GM12878 (cell line): ENCODE measurements at places on chromosomes 5 and 9.

- DNase-seq = no peak
Observed at GRCh38 chr9:133333566-133333965, 2.4 kb downstream of the SURF6 start.

- DNase-seq = no peak
Observed at GRCh38 chr9:110065532-110065931, 142.4 kb downstream of the C9orf152 start.

- DNase-seq = no peak
Observed at GRCh38 chr9:83701769-83702168, 6.0 kb downstream of the UBQLN1 start.

DNA sequence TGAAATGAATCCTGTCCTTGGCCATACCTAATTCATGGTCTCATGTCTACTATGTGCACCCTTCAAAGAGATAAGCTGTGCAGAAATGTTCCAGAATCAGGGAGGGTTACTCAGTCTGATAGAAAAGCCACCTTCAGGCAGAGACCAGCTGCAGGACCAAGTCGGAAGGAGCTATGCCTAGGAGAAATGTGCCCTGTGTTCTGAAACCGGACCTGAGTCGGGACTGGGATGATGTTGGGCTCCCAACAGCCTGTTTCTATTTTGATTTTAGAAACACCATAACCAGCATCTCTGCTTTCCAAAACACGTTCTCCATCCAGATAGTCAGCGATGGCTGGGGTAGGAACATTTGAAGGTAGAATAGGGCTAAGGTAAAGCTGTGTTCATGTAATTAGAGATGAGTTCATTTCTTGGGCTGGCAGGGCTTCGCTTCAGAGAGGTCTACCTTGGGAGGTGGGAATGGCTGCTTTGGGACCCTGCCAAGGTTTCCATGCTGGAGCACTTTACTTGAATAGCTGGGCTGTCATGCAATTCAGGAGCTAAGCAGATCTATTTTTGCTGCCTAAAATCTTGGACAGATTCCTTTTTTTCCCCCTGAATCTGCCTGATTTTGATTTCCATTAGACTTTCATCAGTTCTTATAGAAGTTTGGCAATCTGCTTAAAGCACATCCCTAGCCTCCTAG is 2.8 kb downstream of the ADCY2 start:
- no peak for DNase-seq

GRCh38 chr9:38316166-38316780 is 76.2 kb upstream of the ALDH1B1 start:
- DNase-seq = no peak

DNA sequence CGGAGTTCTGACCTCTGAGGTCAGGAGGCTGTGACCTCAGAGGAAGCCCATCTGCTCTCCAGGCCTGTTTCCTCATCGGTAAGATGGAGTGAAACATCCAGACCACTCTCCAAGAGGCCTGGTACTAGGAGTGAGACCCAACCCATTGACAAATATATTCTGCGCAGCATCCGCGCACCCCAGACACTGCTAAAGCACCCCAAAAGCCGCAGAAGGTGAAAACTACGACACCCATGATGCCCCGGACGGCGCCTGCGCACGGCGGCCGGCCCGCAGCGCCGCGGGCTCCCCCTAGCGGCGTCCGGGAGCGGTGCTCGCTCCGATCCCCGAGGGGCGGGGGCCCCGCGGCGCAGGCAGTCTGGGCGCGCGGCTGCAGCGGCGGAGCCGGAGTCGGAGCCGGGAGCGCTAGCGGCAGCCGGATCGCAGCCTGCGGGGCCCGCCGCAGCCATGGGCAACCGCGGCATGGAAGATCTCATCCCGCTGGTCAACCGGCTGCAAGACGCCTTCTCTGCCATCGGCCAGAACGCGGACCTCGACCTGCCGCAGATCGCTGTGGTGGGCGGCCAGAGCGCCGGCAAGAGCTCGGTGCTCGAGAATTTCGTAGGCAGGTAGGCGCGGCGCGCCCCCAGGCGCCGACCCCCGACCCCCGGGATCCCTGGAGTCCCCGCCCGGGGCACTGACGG is at the start of gene DNM1:
DNM1 (plus strand) TSS at position 356 of the 683 bp plus-strand sequence; CDS start at position 448, 92 bp downstream.
- DNase-seq = no peak

- DNase-seq = no peak
Observed at GRCh38 chr5:112434641-112435040, 15.6 kb upstream of the EPB41L4A start.

GRCh38 chr5:11047030-11047429 is 286.0 kb upstream of the DAP start:
- no peak for DNase-seq

DNA sequence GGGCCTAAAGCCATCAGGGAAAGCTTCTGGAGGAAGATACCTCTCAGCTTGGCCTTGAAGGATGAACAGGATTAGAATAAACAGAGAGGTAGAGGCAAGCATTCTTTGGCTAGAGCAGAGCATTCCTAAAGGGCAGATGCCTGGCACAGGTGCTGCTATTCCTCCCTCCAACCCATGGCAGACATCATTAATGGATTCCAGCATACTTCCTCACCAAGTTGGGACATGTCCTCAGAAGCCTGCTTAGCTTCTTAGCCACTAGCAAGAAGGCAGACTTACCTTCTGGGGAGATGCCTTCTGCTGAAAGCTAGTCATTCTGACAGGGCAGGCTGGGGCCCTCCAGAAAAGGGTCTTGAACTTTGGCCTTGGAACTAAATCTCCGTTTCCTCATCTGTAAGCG is 122.0 kb downstream of the RGS3 start:
- DNase-seq = no peak

- no peak for DNase-seq
Observed at GRCh38 chr9:114220061-114220541, 64.8 kb downstream of the COL27A1 start.

DNA sequence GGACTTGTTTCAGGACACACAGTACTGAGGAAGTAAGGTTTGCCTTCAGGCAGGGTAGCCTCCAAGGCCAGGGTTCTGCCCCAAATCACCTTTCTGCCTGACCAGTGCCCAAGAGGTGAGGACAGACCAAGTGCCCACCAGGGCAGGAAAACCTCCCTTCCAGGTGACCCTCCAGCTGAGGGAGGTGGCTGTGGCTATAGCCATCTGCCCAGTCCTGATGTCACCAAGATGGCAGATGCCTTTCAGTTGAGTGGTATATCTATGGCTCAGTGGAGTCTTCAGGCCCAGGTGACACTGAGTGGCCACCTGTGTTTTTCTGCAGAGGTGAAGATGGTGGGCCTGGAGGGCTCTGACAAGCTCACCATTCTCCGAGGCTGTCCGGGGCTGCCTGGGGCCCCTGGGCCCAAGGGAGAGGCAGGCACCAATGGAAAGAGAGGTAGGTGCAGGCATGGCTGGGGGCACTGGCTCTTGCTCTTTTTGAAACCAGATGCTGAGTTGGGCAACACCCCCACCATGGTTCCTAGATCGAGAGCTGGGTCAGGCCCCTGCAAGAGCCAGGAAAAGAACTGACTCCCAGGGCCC is 1.7 kb downstream of the FCN2 start:
- no peak for DNase-seq

DNA sequence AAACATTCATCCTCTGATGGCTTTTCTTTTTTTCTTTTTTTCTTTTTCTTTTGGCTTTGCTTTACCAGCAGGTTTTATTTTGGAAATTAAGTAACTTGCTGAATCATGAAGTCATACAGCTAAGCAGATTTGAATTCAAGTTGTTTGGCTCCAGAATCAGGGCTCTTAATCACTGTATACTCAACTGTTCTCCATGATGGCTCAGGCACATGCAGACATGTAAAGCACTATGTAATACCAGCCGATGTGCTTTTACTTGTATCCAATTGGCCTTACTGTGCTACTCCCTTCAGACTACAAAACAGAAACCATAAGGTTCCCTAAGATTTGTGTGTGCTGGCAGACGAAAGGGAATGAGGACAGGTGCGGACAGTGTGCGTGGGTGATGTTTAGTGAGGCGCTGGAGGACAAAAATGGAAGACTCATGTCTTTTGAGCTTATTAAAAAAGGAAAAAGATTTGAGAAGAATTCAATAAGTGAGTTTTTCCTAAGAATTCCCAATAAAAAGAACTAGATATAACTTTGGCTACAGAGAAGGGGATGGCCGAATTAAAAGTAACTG is 44.7 kb upstream of the OTP start:
- DNase-seq = no peak

DNA sequence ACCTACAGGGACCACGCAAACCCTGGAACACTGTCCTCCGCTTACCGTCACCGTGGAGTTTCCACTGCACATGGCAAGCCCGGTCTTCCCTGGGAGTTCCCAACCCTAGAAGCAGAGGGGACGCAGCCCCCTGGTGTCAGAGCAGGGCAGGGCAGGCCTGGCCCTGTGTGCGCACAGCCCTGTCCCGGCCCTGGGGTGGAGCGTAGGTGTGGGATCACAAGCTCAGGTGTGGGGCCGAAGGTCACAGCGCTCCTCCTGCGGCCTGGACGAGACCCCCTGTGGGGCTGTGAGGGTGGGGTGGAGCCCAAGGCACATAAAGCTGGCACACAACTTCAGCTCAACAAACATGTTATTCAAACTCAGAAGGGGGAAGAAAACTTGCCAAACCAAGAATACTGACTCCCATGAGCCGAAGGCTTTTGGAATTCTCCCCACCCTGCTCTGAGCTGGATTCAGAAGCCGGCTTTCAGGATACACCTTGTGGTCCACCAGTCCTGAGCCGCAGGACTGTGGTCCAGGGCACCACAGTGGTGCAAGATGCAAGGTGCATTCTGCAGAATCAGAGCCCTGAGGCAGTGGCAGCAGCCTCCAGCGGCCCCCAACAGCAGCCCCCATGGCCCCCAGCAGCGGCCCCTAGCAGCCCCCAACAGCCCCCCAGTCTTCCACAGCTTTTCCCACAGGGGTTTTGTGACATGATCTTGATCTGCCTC is 11.8 kb upstream of the EXOC3 start:
- no peak for DNase-seq

- DNase-seq = no peak
Observed at GRCh38 chr5:83911367-83911919, 190.8 kb upstream of the HAPLN1 start.

GRCh38 chr5:134975078-134975715 is 7.5 kb downstream of the CATSPER3 start:
- DNase-seq = no peak

GRCh38 chr9:92739346-92739970 is 25.2 kb downstream of the BICD2 start:
- no peak for DNase-seq

GRCh38 chr5:68884883-68885282 is 208.9 kb upstream of the SLC30A5 start:
- no peak for DNase-seq

- DNase-seq = no peak
Observed at GRCh38 chr5:113000466-113000865, 23.9 kb downstream of the DCP2 start.

DNA sequence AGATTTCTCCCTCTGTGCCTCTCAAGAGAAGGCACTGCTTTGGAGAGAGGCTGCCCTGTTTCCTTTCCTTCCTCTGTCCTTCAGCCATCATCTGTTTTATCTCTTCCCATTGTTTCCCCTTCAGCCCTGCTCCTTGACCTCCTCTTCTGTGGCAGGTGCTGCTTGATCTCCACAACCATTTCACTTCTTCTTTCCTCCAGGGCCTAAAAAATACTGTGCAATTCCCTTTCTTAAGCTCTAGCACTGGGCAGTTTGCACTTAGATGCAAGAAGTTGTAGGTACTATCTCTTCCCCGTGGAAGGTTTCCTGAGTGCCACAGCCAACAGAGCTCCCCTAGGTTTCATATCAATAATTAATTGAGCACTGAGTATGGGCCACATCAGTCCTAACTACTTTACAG is 8.8 kb upstream of the ADRB2 start:
- no peak for DNase-seq

DNA sequence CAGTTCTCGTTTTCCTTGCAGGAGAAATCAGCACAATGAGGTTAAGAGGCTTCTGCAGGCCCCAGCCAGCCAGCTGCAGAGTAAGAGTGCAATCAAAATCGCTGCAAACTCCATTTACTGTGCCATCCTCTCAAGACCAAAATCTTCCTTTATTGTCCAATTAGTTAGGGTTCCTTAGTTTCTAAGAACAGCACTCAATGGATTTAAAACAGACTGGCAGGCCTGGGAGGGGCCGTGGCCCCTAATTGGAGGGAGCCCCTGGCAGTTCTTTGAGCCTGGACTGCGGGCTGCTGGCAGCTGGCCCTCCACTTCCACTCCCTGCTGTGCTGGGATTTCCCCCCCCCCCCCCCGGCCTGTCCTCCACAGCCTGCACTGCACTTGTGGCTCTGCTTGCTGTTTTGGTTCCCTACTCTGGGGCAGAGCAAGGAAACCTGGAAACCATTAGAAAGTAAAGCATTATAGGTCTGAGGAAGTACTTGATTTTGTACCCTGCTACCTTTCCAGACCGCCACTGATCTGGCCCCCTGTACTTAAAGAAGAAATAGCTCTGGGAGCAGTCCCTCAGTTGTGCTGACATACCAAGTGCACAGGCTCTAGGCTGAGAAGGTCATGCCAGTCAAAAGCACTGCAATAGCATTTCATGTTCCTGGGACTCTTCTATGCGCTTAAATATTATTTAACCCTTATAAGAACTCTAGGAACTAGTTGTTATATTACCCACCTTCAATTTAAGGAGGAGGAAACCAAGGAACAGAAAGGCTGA is 129.0 kb downstream of the APBA1 start:
- DNase-seq = no peak

DNA sequence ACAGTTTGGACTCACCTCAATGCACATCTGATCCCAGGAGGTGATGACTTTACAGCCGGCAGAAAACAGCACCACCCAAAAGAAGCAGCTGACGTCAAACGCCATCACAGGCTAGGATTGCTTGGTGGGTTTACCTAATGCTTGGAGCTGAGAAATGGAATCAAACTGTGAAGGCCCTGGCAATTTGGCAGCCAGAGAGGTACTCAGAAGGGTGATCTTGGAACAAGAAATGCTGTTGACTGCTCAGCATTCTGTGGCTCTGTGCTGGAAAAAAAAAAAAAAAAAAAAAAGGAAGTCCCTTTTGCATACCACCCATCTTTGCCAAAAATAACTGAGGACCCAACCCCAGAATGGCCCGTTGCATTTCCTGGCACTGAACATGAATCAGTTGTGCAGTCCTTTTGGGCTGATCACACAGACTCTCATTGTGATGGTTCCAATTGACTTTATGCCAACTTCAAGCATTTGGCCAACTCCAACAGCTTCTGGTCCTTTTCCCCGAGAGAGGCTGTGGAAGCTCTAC is at the start of gene CD180:
CD180 (minus strand) TSS at position 263 of the 523 bp plus-strand sequence; CDS start at position 105, 158 bp downstream.
- no peak for DNase-seq

DNA sequence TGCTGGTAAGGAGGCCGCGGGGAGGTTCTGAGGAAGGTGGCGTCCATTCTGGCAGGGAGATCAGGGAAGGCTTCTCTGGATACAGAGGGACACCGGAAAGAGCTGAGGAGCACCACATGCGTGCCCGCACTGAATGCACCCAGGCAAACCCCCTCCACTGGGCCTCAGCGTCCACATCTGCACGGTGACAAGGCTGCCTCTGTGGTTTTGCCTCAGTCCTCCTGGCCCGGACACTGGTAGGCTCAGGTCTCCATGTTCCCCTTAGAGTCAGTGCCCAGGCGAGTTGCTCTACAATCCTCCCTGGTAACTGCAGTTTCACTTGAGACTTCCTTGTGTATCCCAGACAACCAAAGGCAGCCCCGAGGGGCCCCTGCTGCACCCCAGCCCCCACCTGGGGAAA is 173.3 kb downstream of the MELK start:
- no peak for DNase-seq

DNA sequence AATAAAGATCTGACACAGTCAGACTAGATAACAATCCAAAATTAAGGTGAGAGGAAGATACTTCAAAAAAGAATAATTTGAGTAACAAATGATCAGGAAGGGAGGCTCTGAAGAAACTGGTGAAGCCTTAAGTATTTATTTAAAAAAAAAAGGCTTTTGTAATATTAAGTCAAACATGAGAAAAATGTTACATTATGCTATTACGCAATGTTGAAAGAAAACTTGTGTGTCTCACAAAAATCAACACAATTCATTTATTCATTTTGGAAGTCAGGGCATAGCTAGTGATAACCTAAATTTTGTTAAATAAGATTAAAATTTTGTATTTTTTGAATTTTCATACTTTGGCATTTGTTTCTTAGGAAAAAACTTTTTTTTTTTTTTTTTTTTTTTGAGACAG is 28.2 kb downstream of the WDR41 start:
- no peak for DNase-seq
